CD4-positive, alpha-beta T cell (primary cell): ENCODE measurements at places on chromosomes 1 and 21. TPM values are rescaled to one million over a fixed set of nuclear protein-coding genes. Genes with fewer than 3 reads are reported as not detected.

CAPN2 gene
- total RNA-seq = 110 TPM

PSMB4 gene
- total RNA-seq = 316 TPM

DISP1 gene
- total RNA-seq = 1.4 TPM

HORMAD1 gene
- total RNA-seq = not detected

CHRM3 gene
- total RNA-seq = not detected

KCNJ6 gene
- total RNA-seq = not detected

ANXA9 gene
- total RNA-seq = not detected

CD1D gene
- 0.11 TPM for total RNA-seq

INKA2 gene
- total RNA-seq = not detected

KRTAP21-2 gene
- total RNA-seq = not detected

OR6N1 gene
- total RNA-seq = not detected

MPZ gene
- 3.2 TPM for total RNA-seq

PRR9 gene
- not detected for total RNA-seq

RNF186 gene
- total RNA-seq = not detected

RCSD1 gene
- total RNA-seq = 42.3 TPM

CASZ1 gene
- total RNA-seq = 21.8 TPM

HAO2 gene
- not detected for total RNA-seq

ADAM30 gene
- total RNA-seq = not detected

HSD11B1 gene
- total RNA-seq = 0.33 TPM

DENND2C gene
- 2.0 TPM for total RNA-seq

ZMPSTE24 gene
- 8.7 TPM for total RNA-seq

TNNT2 gene
- not detected for total RNA-seq

SPRR3 gene
- not detected for total RNA-seq

IL10 gene
- total RNA-seq = 0.87 TPM

FOXO6 gene
- total RNA-seq = 2.2 TPM

CNN3 gene
- 1.1 TPM for total RNA-seq

SLC22A15 gene
- 0.22 TPM for total RNA-seq

CD58 gene
- 4.2 TPM for total RNA-seq

DNM3 gene
- 1.8 TPM for total RNA-seq

NCAM2 gene
- total RNA-seq = not detected

TMIGD3 gene
- not detected for total RNA-seq

KRTAP12-1 gene
- total RNA-seq = not detected

ASCL5 gene
- 0.49 TPM for total RNA-seq

HEYL gene
- total RNA-seq = not detected

GPR137B gene
- total RNA-seq = 6.3 TPM

ADPRS gene
- 24.6 TPM for total RNA-seq

LCE1E gene
- not detected for total RNA-seq

ALG6 gene
- 11.2 TPM for total RNA-seq

CD5L gene
- total RNA-seq = not detected

CNKSR1 gene
- total RNA-seq = 2.3 TPM

SMYD3 gene
- total RNA-seq = 19.6 TPM

OR2T29 gene
- not detected for total RNA-seq

AGMAT gene
- total RNA-seq = 4.6 TPM

KRTAP21-3 gene
- total RNA-seq = not detected
